Sciatic nerve (tissue), 2 donors: ENCODE measurements at places on chromosomes 3 and 15.

DNA sequence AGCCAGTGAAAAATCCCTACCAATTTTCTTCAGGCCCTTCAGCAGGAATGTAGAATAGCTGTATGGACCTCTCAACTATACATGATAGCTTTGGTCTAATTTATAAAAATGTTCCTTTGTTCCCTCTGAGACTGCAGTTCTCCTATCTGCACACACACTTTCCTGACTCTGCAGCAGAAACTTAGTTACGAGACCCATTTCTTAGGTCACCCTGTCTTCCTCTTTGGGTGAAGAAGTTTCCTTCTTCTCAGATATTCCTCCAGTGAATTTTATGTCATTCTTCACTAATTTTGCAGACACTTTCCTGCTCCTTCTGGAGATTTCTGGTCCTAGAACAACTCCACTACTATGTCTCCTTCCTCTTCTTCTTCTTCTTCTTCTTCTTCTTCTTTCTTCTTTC is 42.6 kb downstream of the CD200R1L start:
- no peak for DNase-seq

DNA sequence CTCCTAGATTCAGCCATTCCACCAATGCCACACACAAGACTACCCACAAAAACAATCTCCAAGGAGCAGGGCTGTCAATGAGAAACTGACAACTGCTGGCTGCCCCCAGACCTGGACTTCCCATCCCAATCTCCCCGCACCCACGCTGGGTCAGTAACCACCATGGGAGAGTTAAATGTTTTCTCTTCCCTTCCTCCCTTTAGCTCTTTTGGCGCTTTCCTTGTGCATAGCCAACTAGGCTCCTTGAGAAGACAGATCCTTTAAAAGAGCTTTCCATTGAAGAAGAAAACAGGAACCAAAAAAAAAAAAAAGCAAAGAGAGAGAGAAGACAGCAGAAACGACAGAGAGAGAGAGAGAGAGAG is 8.3 kb downstream of the BCL6 start:
- peak; percentile 61 for DNase-seq

DNA sequence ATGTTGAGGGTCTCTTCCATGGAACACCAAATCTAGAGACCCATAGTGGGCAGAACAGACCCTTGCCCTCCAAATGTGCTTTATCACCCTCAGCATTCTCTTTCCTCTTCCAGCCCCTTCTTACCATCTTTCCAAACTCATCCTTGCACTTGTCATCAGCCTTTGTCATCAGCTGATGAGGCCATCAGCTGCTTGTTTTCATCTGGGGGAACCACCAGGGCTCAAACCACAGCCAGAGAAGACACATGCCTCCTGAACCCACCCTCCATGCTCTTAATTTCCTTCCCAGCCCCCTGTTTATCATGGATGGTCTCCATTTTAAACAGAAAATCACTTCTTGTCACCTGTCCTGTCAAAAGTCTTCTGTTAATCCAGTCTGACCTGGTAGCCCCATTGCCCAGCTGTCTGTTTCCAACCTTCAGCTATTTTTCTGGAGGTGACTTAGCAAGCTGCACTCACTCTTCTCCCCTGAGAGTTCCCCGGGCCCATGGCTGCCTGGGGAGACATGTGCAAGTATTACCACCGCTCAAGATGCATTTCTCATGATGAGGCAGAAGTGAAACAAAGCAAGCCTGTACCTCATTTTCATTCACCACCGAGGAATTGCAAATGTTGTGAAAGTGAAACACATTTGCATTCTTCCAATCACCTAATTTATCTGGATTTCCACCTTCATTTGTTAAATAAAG is 14.7 kb upstream of the SYNM start:
- DNase-seq = peak; percentile 19

DNA sequence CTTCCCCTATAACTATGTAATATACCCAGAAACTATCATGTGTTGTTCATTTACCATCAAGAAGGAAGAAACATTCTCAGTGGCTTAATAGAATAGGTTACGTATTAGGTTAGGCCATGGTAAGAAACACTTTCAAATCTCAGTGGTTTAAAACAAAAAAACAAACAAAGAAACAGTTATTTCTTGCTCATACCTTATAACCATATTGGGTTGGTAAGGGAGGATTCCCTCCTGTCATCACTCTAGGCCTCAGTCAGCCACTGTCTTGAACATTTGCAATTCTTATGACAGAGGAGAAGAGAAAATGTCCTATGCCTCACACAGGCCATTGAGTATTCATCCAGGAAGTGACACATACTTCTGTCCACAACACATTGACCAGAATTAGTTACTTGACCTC is 727.7 kb upstream of the NECTIN3 start:
- DNase-seq = no peak

GRCh38 chr3:197718891-197719290 is 17.8 kb downstream of the RUBCN start:
- DNase-seq = no peak

DNA sequence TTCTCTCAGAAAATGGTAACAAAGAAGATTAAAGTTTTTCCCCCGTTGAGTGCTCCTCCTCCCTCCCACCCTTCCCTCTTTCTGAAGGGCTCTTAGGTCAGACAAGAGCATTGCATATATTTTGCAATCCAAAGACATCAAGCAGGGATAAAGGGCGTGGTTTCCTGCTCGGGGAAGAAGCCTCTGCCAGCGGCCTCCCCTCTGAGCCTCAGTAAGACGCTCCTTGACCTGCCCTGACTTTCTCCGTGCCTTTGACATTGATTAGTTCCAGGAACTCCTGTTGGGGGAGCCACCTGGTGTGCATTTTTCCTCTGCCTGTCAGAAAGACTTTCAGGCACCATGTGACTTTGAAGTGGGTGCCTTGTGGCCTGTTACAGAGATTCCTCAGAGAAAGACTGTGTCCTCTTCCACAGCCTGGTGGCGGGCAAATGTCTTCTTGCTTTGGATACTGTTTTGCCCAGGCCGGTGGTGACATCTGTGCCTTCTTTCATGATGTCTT is 87.2 kb upstream of the TBL1XR1 start:
- DNase-seq = peak; percentile 64

- no peak for DNase-seq
These were observed 1.3 kb upstream of the CBLB start for GRCh38 chr3:105869861-105870755.

- no peak for DNase-seq
These were observed 75.9 kb downstream of the TMEM108 start for GRCh38 chr3:133113927-133114597.

- DNase-seq = no peak
These were observed 11.3 kb upstream of the PRKCD start for GRCh38 chr3:53149699-53150098.

- DNase-seq = no peak
These were observed 1.0 kb downstream of the TASOR start for GRCh38 chr3:56681984-56682461.

GRCh38 chr3:164479406-164479805 is 598.9 kb downstream of the SI start:
- no peak for DNase-seq

GRCh38 chr3:126245811-126246727 is 65.7 kb upstream of the ALDH1L1 start:
- peak; percentile 78 for DNase-seq

DNA sequence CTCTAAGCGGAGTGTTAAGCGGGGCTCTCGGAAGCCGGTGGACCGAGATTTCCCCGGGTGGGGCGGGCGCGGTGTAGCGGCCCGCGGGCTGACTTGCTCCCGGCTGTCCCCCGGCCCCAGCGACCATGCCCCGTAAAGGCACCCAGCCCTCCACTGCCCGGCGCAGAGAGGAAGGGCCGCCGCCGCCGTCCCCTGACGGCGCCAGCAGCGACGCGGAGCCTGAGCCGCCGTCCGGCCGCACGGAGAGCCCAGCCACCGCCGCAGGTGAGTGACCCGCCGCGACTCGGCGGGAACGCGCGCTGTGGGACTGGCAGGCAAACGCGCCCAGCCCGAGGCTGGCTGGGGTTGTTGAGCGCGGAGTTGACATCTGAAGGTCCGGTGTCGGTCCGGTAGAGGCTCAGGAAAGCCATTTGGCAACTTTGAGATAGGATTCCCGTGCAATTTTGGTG is 1.3 kb downstream of the SMC4 start:
- peak; percentile 59 for DNase-seq

DNA sequence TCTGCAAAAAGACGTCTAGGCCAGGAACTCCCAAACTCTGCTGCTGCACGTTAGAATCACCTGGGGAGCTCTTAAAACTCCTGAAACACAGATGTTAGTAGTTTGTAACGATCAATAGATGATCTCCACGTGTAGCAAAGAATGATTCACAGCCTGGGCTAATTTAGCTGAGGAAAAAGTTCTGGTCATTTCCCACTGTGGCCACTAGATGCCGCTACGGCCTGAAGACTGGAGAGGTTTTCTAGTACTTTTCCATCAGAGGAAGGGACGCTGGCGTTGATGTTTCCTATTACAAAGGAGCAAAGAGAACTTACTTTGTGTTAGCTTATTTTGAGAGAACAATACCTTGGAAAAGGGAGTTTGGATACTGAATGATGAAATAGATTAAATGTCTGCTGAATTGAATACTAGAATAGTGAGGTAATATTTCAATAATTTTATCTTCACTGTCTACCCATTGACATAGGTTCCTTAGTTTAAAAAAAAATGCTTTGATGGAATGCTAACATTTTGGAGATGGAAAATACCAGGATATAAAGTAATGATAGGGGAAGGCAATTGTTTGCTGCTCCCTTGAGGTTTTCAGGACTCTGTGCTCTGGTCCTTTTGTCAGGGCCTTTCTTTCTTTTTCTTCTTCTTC is 159.1 kb downstream of the P3H2 start:
- peak; percentile 88 for DNase-seq

DNA sequence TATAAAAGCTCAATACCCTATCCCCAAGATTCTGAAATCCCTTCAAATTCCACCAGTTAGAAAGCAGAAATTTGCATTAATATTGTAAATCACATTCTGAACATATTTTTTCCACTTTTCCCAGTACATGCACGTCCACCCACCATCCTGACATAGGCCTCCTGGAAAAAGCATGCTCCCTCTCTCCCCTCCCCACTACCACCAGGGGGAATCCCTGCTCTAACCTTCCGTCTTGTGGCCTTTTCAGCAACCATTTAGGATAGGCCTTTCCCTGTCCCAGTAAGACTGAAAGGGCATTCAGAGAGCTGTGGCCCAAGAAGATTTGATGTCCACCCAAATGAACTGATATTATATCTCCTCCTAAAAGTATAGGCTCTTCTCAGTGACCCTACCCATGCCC is 182.1 kb downstream of the ARRDC4 start:
- DNase-seq = no peak

DNA sequence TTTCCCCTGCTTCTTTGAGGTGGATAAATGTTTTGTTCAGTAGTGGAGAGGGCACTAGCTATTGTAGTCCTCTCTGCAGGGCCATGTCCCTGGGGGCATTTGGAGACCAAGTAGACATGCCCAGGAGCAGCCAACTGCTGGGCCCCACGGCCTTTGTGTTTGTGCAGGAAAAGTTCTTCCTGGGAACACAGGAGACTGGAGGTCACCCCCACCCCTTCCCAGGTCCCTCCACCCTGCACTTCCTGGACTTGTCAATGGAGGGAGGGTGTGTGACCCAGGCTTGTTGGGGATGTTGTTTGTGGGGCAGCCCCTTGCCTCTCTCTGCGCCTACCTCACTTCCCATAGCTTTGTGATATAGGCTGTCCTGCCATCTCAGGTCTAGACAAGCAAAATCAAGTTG is 317.0 kb upstream of the LRRFIP2 start:
- DNase-seq = no peak

DNA sequence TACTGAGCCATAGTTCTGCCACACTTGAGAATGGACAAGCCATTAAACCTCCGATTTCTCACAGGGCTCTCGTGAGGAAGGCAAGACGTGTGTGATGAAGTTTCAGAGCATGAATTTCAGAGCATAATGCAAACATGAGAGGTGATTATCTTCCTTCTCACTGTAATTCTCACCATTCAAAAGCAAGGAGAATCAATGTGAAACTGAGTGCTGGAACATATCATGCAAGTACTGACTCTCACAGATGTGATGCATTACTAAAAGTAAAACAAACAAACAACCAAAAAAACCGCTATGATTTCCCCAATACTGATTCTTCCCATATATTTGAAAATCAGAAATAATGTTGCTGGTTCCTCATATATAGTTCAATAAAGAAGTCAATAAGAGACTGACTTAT is 23.7 kb downstream of the P3H2 start:
- DNase-seq = no peak

DNA sequence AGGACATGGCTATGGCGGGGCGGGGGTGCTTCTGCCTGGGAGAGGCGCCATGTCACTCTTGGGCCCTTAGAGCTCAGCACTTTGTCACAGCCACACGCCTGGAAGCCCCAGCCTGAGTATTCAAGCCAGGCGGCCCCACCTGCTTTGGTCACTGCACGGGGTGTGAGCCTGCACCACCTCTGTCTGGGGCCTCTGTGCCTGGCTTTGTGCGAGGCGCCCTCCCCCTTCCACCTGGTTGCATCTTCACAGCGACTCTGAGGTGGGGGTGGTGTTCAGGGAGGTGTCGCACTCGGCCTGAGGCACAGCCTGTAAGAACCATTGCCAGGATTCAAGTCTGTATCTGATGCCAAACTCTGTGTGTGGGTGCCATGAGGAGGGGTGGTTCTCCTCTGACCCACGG is 24.1 kb downstream of the ACAD9 start:
- DNase-seq = peak; percentile 42

GRCh38 chr15:30992249-30992864 is 929 bp upstream of the MTMR10 start:
- DNase-seq = no peak

DNA sequence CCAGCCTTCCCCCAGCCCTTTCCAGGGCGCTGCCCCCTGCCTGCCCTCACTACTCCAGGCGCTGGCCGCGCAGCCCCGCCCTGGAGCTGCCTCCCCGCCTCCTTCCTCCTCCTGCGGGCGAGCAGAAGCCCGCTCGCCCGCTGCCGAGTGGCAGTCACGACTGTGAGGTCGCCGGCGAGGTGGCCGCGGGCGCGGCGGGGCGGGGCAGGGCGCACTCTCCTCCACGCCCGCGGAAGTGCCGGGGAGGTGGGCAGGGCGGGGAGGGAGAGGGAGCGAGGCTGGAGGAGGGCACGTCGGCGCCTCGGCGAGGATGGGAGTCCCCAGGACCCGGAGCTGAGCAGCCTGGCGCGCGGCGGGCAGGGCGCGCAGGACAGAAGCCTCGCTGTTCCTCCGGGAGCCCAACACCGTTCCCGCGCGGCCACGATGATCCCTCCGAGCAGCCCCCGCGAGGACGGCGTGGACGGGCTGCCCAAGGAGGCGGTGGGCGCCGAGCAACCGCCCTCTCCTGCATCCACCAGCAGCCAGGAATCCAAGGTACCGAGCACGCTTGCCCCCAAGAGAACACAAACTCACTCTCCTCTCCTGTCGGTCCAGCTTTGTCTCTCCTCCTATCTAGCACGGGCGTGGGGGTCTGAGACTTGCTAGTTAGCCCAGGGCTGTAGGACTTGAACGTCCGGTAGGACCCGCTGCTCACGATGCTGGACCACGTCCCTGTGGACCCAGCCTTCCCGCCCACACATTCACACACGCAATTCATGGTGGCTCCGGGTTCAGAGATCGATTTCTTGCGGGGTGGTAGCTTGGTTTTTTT is at the start of gene STAC:
TSS of gene STAC (plus strand) at position 284 of the 811 bp plus-strand sequence. CDS start at position 424, 140 bp downstream.
- DNase-seq = peak; percentile 60

DNA sequence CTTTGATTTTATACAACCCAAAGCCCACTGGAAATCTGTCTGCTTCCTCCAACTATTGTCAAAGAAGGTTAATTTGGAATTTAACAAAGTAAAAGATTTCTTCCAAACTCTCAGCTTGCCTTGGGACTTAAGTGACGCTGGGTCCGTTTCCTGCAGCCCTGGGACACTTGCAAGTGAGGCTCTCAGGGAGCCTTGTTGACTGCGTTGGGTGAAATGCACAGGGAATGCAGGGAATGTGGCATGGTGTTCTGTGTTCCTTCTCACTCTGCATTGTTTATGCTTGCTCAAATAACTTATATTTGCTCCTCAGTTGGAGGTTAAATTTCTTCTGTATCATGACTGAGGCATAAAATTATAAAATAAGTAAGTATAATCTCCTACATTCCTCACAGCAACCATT is 60.9 kb upstream of the TJP1 start:
- no peak for DNase-seq
